ENCODE measurements at places on chromosomes 7 and 10. TPM values are rescaled to one million over a fixed set of nuclear protein-coding genes. Genes with fewer than 3 reads are reported as not detected.

The SP8 gene
- not detected for total RNA-seq

The CYP2E1 gene
- total RNA-seq, result 0.82 TPM

- DNase-seq, result no peak
These were observed 132.1 kb downstream of the TACC2 start for GRCh38 chr10:122121059-122121458.

GRCh38 chr10:99926925-99927720 lies 82.6 kb downstream of the DNMBP start:
- peak; percentile 61 for DNase-seq

DNA sequence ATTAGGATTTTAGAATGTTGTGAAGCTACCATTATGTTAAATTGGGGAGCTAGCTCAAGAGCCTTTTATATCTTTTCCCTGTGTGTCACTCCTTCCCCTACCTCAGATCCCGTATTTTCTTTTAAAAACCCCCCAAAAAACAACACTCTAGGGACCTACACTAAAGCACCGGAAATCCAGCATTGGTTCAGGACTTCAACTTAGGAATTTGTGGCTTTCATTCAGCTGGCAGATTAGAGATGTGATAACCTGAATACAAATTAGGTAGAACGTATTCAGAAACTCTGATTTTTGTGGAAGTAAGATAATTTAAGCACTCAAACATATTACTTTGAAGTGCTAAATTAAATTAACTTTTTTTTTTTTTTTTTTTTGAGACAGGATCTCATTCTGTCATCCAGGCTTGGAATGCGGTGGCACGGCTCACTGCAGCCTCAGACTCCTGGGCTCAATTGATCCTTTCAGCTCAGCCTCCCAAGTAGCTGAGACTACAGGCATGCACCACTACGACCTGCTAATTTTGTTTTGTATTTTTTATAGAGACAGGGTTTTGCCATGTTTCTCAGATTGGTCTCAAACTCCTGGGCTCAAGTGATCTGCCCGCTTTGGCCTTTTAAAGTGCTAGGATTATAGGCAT lies 6.8 kb downstream of the TBC1D12 start:
- DNase-seq, result no peak

GRCh38 chr10:10418387-10418786 lies 599.3 kb upstream of the CELF2 start:
- DNase-seq, result no peak

The CLCN1 gene
- total RNA-seq, result 0.16 TPM

The LIPJ gene
- total RNA-seq, result 0.09 TPM

GRCh38 chr7:79337717-79338116 lies 115.8 kb downstream of the MAGI2 start:
- no peak for DNase-seq

GRCh38 chr7:46424934-46425333 lies 503.9 kb upstream of the IGFBP3 start:
- no peak for DNase-seq

The CALN1 gene
- not detected for total RNA-seq

DNA sequence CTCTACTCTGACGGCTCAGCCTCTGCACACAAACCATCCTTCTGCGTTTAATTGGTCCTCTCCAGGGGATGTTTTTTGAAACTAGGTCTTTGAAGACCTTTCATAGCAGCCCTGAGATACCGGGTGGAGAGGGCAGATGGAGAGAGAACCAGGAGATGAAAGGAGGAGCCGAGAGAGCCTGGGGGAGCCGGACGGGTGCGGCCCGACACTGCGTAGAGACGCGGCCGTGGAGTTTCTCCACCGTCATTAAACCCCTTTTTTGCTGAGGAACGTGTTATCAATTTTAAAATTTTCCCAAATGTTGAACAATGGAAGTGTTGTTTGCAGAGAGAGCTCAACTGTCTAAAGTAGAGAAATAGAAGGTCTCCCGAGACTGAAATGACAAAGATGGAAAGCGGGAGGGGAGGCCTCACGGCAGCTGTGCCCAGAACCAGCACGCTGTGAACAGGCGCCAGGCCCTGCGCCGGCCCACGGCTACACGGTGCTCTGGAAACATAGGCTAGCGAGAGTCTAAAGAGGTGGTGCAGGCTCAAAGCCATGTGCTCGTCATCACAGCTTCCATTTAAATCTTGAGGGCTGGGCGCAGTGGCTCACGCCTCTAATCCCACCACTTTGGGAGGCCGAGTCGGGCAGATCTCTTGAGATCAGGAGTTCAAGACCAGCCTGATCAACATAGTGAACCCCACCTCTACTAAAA lies 307.0 kb downstream of the PTPRN2 start:
- no peak for DNase-seq

The LRRC4 gene
- not detected for total RNA-seq

GRCh38 chr10:127302343-127302742 lies 106.0 kb upstream of the INSYN2A start:
- no peak for DNase-seq

GRCh38 chr10:95508730-95509129 lies 52.4 kb downstream of the SORBS1 start:
- peak; percentile 29 for DNase-seq

DNA sequence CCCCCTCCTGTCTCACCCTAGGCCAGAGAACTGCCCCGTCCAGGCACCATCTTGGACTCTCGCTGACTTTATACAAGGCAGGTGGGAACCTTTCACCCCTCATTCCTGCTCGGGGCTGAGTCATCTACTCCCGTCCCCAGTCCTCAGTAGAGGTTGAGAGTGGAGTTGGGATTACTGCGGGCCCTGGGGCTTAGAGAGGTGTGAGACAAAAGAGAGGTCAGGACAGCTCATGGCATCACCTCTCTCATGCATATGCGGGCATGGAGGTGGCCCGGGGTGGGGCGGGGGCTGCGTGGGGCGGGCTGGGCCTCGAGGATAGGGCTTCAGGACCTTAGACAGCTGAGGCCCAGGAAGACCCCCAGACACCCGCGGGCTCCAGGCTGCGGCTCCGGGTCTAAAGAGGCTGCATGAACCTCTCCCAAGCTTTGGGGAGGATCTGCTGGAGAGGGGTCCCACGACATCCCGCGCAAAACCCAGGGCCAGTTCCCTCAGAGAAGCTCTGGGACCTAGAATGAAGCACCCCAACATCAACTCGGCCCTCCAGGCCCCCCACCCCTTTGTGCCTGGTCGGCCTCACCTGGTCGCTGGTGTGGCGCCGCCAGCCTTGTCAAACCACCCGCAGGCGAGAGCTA lies 317 bp downstream of the PDZD7 start:
- DNase-seq, result no peak

- DNase-seq, result no peak
These were observed 107.7 kb upstream of the DIP2C start for GRCh38 chr10:797179-797578.

The CTAGE4 gene
- total RNA-seq, result 2.9 TPM

The CDHR1 gene
- not detected for total RNA-seq

DNA sequence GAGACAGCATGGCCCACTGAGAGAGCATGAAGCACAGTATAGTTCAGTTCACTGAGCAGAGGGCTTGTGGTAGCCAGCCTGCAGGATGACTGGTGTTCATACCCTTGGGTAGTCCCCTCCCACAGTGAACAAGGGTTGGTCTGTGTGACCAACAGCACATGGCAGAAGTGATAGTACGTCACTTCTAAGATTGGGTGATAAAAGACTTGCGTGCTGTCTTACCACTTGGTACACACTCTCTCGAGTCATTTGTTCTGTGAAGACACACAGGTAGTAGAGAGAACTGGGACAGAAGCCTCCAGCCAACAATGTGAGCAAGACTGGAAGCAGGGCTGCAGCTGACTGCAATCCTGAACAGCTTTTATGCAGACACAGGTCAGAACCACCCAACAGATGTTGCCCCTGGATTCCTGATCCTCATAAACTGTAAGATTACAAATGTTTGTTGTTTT lies 14.6 kb downstream of the EPC1 start:
- DNase-seq, result no peak

The ODAD2 gene
- total RNA-seq, result 0.18 TPM

The AGMO gene
- not detected for total RNA-seq

The HOXA7 gene
- not detected for total RNA-seq

- peak; percentile 95 for DNase-seq
These were observed 95.5 kb upstream of the KCNIP2 start for GRCh38 chr10:101939008-101939648.

DNA sequence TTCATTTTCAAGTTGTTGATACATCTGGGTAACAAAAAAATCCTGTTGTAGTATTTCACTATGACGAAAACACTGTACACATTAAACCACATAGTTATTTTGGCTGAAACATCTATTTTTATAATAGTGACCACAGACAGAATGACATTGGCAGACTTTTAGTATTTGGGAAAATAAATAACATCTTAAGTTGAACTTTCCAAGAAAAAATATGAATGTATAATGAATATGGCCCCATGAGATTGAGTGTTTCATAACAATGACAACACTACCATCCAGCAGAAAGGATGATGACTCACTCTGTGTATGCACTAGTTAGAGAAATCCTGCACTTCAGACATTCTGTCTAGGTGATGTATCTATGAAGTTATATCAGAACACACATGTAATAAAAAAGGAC lies 118.1 kb downstream of the SEMA3D start:
- DNase-seq, result peak; percentile 90

The EVX1 gene
- not detected for total RNA-seq

- no peak for DNase-seq
These were observed 61.4 kb downstream of the CHCHD3 start for GRCh38 chr7:133020496-133020895.

GRCh38 chr10:26214004-26214403 lies 2.6 kb upstream of the GAD2 start:
- DNase-seq, result no peak
